ENCODE measurements at places on chromosomes 2 and 18.
A peak's percentile ranks its signal among the peaks of the same experiment; 100 is the strongest.

DNA sequence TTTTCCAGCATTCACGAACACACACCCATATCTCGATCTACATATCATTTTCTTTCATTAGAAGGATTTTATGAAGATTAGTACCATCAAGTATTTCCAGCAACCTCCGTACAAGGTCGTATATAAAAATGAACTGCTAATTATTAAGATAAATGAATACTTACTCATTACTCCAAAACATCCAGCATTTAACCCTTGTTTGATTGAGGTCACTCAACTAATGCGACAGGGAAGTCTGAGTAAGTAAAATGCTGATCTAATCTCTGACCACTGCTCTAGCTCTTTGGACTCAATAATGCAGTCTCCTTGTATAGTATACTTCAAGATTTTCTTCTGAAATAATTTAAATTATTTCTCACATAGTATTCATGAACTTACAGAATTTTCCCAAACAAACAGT lies 2.0 kb downstream of the ABHD3 start:
- no peak for DNase-seq

DNA sequence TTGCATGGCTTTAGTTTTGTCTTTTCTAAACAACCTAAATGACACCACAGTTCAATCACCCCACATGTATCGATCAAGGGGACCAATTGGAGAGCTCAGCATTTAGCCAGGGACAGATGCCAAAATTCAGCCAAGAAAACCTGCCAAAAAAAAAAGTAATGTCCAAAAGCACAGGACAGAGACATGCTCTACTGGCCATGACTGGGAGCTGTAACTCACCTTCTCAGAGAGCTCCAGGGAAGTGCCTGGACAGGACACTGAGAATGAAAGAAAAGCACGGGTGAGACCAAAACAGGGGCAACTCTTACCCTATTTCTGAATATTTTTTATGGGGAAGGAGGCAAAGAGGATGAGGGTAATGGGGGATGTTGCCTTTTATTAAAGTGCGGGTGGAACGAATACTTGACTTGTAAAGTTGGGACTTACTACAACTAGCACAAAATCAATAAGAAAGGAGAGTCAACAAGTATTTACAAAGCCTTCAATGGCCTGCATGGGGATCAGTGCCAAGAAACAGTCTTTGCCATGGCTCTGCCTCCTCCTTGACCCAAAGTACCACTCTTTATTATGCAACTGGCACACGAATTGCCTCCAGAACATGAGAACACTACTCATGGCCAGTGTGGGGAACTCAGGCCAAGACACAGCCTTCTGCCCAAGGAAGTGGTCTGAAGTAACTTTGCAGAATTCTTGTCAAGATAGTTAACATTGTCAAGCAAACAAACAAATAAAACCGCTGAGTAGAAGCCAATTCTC lies 72.9 kb upstream of the HK2 start:
- no peak for DNase-seq

DNA sequence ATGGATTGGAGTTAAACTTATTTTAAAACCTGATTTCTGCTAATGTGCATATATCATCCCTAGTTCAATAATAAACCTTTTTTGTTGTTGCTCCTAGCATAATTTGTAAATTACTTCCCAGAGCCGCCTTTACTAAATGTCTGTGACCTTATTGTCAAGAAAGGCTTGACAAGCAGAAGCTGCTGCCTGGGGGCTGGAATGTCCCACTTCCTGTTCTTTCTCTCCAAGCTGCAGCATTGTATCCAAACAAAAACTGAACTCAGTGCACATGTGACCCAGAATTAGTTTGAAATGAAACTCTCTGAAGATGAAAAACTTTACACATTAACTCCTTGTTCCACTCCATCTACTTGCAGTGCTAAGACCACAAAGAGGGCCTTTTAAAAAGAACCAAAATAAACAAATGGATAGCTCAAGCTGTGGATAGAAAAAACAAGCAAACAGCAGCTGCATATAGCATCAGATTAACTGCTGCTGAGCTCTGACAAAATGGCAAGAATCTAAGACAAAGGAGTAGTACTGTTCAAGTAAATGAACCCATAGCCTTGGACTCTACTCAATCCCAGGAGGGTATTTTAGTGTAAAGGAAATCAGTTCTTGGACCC lies 99.8 kb upstream of the NEUROD1 start:
- no peak for DNase-seq

DNA sequence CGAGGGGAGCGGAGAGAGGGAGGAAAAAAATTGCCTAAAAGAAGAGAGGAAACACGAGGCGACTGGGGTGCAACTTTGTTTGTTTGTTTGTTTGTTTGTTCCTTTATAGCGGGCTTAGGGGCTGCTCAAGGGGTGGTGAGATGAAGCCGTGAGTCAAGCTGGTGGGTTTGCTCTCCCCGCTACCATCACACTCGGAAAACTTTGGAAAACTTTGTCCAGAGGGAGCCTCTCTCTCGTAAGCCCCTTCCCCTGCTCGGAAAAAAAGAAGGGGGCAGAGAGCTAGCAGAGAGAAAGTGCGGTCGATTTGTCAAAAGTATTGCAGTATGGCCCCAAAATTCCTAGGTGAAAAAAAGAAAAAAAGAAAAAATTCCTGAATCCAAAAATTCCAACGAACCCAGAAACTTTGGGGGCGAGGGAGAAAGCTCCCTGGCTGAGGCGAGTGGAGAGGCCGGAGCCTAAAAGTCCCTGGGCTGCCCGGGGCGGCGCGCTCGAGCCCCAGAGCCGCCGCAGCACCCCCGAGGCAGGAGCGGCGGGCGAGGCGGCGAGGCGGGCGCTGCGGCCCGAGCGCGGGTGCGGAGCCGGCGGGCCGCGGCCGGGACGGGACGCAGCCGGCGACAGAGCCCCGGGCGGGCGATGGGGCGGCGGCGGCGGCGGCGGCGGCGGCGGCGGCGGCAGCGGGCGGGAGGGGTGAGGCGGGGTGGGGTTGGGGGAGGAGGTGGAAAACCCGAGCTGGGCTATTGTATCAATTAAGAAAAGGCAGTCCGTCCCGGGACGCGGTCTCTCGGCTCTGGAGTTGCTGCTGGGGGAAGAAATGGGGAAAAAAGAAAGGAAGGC lies 558 bp upstream of the CYP26B1 start:
- no peak for DNase-seq

- no peak for DNase-seq
These were observed 178.8 kb upstream of the RAB6C start for GRCh38 chr2:129800686-129801085.

DNA sequence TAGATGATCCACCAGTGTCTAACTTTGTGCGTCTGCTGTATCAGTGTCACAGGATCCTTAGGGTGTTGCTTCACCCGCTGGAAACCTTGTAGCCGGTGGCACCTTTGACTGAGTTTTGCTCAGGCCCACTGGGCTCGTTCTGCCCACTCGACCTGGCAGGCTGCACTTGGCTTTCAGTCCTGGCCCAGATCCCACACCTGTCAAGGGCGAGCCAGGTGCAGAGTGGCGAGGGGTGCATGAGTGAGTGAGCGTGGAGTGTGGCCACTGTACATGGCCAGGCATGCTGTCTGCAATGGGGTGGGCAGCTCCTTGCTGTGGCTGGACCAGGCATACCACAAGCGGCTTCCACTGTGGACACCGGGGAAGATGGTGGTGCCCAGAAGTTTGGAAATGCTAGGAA lies 179.0 kb downstream of the FAM210A start:
- no peak for DNase-seq

DNA sequence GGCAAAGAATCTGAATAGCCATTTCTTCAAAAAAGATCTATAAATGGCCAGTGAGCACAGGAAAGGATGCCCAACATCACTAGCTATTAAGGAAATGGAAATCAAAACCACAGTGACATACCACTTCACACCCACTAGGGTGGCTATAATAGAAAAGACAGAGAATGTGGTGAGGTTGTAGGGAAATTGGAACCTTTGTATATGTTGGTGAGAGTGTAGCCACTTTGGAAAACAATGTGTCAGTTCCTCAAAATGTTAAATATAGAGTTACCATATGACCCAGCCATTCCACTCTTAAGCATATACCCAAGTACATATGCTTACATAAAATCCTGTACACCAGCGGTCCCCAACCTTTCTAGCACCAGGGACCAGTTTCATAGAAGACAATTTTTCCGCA lies 152.8 kb downstream of the SMAD2 start:
- DNase-seq: no peak

GRCh38 chr2:12971581-12972365 lies 255.0 kb downstream of the TRIB2 start:
- DNase-seq: no peak

DNA sequence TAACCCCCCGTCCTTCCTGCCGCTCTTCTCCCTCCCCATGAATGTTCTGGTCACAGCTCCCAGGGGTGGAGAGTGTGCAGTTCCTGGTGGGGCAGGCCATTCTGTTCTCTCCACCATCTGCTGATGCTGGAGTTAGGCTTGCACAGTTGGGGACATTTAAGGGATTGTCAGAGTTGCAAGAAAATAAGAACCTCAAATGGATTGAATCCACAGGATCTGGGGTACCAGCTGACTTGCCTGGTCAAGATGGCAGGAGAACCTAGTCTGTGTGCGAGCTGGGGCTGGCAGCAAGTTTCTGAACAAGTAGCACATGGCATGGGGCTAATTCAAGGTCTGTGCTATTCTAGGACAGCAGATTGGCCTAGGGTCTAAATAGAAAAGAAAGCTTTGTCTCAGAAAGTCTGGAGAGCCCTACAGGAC lies 60.8 kb upstream of the TXNDC2 start:
- DNase-seq: no peak

DNA sequence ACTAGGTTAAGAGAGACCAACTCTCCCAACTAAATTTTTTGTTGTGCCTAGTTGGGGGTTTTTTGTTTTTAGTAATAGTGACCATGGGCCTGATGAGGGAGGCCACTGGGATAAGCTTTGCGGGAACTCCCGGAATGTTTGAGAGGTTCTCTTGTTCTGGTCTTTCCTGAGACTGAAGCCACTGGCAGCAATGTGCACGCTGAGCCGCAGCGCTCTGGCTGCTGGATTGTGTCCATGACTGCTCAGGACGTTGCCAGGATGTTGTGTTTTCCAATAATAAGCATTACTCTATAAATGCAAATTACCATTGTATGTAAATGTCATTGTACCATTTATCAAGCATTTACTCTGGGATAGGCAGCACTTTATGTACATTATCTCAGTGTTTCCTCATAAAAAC lies 126.1 kb downstream of the GALNT1 start:
- no peak for DNase-seq

GRCh38 chr2:55418512-55419232 lies 984 bp downstream of the CCDC88A start:
- no peak for DNase-seq

GRCh38 chr2:20365249-20365817 lies 14.7 kb upstream of the PUM2 start:
- peak; percentile 11 for DNase-seq

- DNase-seq: no peak
These were observed 148.9 kb downstream of the ZEB2 start for GRCh38 chr2:144370937-144371584.

- no peak for DNase-seq
These were observed 14.4 kb downstream of the GAD1 start for GRCh38 chr2:170831115-170831514.
